NCI-H1048 (cell line): ENCODE measurements at places on chromosomes 2 and 18.

DNA sequence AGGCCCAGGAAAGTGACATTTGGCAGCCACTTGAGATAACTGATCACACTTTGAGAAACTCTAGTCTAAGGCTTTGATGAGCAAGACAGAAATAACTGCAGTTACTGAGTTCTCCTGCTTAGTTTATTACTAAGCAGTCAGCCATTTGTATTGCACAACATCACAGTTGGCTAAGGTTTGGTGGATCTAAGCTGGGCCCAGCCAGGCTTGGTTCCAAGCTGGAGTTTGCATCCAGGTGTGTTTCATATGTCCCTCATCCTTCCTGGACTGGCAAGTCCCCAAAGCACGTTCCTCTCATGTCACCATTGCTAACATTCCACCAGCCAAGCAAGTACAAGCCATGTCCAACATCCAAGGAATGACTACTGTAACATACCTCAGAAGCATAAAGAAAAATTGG lies 71.3 kb upstream of the ZNF532 start:
- DNase-seq: no peak

- no peak for DNase-seq
Observed at GRCh38 chr2:142190805-142191204, 60.0 kb upstream of the LRP1B start.

GRCh38 chr2:221851531-221852045 lies 279.5 kb upstream of the EPHA4 start:
- DNase-seq: no peak

DNA sequence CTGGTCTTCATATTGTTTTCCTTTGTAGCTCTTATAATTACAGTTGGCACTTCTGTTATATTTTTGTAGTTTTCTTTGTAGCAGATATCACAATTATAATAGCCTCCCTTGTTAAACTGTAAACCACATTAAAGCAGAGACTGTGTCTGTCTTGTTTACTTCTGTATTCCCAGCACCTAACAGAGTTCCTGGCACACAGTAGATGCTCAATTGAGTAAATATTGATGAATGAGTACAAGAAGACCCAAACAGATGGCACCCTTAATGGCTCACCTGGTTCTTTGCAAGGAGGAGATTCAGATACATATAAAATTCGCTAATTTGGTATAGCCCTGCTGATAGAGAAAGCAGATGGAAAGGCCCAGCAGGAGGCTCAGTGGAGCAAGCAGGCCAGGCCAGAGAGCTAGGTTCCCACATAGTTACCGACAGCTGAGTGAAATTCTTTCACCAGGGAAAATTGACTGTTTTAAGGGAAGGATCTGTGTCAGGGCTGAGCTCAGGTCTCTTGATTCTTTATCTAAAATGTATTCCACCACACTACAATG lies 120.1 kb downstream of the NUP35 start:
- DNase-seq: no peak

DNA sequence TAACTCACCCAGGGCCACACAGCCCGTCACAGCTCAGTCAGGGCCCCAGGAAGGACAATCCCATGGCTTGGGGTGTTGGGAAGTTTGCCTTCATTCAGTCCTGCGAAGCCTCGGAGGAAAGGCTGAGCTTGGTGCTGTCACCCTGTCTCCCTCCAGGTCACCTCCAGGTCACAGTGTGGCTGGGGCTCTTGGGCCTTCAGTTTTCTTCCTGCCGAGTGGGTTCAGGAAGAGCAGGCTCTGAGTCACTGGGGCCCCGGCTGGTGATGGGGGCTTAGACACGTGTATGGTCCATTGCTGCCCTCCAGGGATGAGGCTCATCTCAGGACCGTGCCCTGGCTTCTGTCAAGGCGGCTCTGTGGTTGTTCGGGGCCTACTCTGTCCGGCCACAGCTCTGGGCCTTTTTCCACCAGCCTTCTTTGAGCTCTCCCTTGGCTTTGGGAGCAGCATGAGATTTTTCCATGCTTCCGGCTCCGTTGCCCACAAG lies 118.6 kb downstream of the INHBB start:
- DNase-seq: no peak

DNA sequence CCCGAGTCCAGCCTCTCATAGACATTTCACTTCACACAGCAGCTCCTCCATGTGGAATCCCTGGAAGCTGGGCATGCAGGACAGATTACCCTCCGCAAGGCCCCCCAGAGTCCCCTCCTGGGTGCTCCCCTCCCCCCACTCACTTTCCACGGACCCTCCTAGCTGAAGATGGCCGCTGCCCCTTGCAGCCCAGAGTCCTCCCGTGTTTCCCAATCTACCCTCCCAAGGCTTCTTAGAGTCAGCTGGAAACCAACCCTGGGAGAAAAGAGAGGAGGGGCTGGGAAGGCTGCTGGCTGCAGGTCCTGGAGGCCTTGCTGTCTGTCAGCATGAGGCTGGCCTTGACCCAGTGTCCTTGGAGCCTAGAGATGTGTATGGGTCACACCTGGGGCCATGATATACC lies 49.0 kb upstream of the HAAO start:
- no peak for DNase-seq

GRCh38 chr2:235017441-235017840 lies 65.6 kb downstream of the SH3BP4 start:
- DNase-seq: no peak

GRCh38 chr2:239315308-239315707 lies 85.5 kb downstream of the HDAC4 start:
- DNase-seq: no peak

GRCh38 chr2:67399831-67400489 lies 2.8 kb downstream of the ETAA1 start:
- DNase-seq: no peak

DNA sequence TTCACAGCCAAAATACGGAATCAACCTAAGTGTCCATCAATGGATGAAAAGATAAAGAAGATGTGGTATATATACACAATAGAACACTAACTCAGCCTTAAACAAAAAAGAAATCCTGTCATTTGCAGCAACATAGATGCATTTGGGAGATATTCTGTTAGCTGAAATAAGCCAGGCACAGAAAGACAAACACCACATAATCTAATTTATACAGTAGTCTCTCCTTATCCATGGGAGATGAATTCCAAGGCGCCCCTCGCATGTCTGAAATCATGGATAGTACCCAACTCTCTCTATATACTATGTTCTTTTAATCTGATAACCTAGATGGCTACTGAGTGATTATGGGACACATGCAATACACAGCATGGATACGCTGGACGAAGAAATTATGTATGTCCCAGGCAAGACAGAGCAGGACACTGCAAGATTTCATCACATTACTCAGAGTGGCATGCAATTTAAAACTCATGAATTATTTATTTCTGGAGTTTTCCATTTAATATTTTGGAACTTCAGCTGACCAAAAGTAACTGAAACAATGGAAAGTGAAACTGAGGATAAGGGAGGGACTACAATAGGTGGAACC lies 39.5 kb downstream of the ORC4 start:
- no peak for DNase-seq

- DNase-seq: no peak
Observed at GRCh38 chr2:201974171-201975100, 59.2 kb upstream of the FZD7 start.

DNA sequence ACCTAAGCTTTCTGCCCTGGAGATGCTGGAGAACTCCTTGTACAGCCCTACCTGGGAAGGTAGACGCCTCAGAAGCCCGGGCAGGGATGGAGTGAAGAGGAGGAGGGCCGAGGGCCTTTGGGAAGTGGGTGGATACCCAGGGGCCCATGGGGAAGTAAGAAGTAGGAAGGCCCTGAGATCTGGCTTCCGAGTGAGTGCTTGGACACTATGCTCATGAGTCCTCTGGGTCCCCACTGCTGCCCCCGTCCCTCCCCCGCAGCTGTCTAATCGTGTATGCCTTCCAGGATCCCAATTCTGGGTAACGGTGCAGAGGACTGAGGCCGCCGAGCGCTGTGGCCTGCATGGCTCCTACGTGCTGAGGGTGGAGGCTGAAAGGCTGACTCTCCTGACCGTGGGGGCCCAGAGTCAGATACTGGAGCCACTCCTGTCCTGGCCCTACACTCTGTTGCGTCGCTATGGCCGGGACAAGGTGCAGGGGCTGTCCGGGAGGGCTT lies 1.1 kb downstream of the DOK1 start:
- no peak for DNase-seq

- DNase-seq: no peak
Observed at GRCh38 chr2:156125018-156125417, 207.5 kb downstream of the NR4A2 start.

DNA sequence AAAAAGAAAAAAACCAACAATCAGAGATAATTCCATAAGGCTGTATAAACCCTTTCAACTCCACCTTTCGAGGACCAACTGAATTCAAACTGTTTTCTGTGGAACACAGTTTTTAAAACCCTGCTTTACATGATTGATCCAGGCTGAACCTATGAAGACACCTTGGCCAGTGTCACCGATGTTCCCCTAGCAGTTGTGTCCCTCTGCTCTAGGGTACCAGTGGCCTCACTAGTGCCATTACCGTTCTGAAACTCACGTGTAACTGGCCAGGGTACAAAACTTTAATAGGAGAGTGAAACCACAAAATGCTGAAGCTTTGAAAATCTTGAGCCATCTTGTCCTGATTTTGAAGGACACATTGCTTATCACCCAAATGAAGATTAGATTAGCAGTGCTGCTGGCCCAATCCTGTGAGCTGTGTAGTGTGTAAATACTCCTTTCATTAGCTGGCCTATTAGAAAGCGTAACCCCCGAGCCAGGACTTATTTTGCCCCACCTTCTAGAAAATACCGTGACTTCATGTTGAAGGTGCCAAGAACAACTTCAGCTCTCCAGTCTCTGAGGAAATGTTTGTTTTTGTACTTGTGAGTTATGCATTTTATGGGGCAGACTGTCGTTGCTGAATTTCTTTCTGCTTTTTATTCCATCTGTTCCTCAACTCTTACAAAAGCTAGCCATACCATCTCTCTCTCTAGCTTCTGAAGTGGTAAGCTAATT lies 147.8 kb upstream of the MAP3K20 start:
- no peak for DNase-seq

DNA sequence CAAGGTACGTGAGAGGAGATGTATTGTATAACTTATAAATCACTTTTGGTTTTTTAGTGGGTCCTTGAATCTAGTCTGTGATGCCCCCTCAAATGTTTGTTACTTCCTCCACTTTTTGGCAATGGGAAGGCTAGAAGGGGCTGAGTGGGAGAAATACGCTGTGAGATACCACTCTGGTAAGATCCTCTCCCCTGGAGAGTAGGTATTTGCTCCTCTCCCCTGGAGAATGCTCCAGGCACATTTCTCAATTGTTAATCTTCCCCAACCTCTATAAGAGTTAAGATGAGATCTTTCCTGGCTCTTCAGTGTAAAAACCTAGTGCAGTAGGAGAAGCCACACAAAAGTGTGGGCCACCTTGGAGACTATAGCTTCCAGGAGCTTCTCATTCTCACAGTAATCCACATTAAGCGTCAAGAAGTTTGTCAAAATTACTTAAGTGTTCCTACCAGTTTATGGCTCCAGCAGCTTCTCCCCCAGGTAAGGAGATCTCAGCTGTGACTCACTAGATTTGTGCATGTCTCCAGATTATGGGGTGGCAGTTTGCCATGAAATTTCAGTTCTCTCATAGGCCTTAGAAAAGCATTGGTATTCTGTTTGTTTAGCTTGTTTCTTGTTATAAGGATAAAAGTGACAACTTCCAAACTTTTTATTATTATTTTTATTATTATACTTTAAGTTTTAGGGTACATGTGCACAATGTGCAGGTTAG lies 182.6 kb downstream of the FSIP2 start:
- DNase-seq: no peak

- no peak for DNase-seq
Observed at GRCh38 chr2:20273042-20273441, 48.1 kb upstream of the SDC1 start.

- DNase-seq: no peak
Observed at GRCh38 chr2:74887960-74888700, 54.2 kb downstream of the HK2 start.

DNA sequence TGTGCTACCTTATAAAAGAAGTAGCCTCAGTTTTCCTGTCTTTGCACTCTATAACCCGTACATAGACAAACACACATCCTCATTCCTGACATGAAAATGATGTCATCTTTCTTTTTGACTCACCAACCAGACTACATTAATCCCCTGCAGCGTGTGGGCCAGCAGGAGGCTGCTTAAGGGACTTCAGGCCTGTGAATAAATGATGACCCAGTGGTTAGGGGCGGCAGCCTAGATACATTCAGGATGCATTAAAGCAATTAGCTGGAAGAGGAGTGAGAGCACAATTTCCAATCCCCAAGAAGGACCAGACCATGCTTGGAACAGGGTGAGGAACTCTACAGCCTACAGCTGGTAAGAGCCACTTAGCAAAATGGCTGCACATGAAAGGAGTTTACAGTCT lies 57.3 kb upstream of the KLF7 start:
- DNase-seq: no peak

DNA sequence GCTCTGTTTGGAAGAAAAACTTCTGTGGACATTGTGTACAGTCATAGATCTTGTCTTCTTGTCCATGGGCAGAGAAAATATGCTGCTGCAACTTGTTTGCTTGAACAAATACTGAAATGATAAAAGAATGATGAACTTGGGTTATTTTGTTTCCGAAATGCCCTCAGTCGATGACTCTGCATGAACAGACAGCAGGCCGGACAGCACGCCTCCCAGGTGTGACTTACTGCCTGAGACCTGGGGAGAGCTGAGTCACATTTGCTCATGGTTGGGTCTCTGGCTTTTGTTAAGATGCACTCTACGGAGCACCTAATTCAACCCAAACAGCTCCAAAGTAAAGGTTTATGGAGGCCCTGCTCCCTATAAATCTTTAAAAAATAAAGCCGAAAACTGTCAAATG lies 262.5 kb downstream of the ZNF521 start:
- DNase-seq: no peak

DNA sequence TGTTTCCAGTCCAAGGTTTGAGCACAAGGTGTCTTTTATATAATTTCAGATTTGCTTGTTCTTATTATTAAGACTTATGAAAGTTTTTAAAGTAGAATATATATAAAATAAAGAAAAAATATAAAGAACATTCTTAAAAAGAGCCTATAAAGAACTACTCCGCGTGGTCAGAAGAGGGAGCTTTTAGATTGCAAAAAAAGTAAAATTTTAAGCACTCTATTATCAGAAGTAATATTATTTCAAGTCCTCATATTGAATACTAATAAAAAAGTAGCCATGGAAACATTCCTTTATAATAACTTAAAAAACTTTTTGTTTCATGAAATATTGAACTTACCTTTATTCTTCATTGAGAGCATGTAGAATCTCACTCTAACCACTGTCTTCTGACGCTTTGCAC lies 51.4 kb downstream of the LINC00305 start:
- no peak for DNase-seq

DNA sequence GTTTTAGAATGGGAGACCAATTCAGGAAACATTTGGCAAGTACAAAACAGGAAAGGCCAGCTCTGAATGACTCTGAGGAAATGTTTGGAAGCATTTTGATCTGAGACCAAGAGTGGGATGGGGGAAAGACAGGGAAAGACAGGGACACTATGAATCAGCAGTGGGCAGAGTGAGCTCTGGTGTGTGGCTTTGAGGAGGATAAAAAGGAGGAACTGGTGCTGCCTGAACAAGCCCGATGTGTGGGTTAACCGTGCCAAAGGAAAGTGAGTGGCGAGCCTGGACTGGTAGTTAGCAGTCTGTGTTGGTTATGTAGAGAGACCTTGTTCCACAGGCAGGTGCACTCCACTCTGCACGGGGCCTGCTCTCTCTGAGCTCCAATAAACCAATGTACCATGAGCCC lies 5.3 kb downstream of the MFSD6 start:
- no peak for DNase-seq

- no peak for DNase-seq
Observed at GRCh38 chr2:101367508-101367907, 19.8 kb downstream of the CREG2 start.

GRCh38 chr2:12044857-12045256 lies 298.4 kb downstream of the LPIN1 start:
- no peak for DNase-seq
